ENCODE measurements at places on chromosomes 16 and 17. TPM values are rescaled to one million over a fixed set of nuclear protein-coding genes. Genes with fewer than 3 reads are reported as not detected.

CBX2 gene
- total RNA-seq = 1.6 TPM

NOB1 gene
- total RNA-seq = 28.0 TPM

RCVRN gene
- total RNA-seq = not detected

DNA sequence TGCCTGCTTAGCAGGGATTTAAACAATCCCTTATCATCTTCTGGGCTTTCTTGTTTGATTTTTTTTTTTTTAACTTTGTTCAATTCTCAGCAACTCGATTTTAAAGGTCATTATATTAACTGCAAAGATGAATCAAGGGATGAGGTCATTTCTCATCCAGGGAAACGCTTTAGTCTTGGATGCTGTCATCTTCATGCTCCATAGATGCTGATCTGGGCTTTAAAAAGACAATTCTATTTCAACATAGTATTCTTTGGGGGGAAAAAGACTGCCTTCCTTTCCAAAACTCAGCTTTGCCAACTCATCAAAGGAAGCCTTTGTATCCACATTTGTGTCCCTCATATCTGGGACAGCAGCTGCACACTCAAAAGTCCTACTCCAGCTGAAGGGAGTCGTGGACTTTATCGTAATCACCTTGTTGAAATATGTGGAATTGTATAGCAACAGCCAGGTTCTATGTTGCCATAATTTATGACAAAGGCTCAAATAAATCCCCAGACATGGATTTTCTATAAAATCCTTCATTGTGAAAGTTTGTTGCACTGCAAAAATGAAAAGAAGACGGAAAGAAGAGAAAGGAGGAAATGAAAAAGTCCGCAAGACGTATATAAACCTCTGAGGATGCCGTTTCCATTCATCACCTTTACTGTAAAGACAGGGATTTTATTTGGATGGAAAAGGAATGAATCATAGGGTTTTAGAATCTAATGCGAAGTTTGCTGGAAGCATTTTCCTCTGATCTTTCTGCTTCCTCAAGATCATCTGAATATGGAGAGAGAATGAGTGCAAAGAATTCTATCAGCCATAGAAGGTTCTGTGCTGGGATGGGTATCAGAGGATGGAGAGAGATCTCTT is 48.6 kb upstream of the XYLT1 start:
- H3K4me3 ChIP-seq = no peak overlapping the region
- no peak overlapping the region for H3K27ac ChIP-seq
- no peak for DNase-seq
- no peaks in the 10 kb centered on the region for H3K36me3 ChIP-seq
- H3K27me3 ChIP-seq = no peaks in the 10 kb centered on the region

LLGL2 gene
- 251 TPM for total RNA-seq

CACNG1 gene
- total RNA-seq = not detected

FBXW10B gene
- total RNA-seq = not detected

Measured in body of pancreas (tissue), 4 donors.